Fibroblast of skin of scalp (primary cell): ENCODE measurements at places on chromosomes 3 and 15.

DNA sequence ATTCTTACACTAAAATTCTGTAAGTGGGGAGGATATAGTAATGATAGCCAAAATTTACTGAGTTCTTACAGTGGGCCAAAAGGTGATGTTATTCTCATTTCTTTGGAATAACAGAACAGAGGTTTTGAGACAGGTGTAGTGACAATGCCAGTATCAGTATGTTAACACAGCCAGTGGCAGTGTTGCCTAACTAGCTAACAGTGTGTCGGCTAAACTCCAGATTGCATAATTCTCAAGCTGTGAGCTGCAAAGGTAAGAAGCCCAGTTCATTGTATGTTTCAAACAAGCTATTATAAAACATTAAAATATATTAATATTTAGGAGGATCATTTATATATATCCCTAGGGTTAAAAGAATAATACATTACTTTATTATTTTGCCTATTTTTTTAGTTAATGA is 920 bp downstream of the SLC15A2 start:
- no peak for DNase-seq

- DNase-seq = no peak
Measured at GRCh38 chr3:53103397-53104296, 26.6 kb downstream of the RFT1 start.

DNA sequence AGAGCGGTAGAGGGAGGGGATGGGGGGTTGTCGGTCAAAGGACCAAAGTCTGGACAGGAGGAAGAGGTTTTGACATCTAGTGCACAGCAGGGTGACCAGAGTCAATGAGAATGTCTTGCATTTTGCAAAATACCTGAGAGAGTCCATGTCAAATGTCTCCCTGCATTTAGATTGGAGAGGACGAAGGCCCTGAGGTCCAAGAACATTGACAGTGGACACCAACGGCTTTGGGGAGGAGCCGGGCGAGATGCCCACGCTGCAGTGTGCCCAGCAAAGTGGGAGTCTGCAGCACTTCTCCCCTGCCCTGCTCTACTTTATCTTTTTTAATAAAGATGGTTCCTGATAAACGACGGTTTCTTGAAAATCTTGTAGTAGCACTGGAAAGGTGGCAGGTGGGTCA is 67.4 kb upstream of the TAMM41 start:
- DNase-seq = no peak

DNA sequence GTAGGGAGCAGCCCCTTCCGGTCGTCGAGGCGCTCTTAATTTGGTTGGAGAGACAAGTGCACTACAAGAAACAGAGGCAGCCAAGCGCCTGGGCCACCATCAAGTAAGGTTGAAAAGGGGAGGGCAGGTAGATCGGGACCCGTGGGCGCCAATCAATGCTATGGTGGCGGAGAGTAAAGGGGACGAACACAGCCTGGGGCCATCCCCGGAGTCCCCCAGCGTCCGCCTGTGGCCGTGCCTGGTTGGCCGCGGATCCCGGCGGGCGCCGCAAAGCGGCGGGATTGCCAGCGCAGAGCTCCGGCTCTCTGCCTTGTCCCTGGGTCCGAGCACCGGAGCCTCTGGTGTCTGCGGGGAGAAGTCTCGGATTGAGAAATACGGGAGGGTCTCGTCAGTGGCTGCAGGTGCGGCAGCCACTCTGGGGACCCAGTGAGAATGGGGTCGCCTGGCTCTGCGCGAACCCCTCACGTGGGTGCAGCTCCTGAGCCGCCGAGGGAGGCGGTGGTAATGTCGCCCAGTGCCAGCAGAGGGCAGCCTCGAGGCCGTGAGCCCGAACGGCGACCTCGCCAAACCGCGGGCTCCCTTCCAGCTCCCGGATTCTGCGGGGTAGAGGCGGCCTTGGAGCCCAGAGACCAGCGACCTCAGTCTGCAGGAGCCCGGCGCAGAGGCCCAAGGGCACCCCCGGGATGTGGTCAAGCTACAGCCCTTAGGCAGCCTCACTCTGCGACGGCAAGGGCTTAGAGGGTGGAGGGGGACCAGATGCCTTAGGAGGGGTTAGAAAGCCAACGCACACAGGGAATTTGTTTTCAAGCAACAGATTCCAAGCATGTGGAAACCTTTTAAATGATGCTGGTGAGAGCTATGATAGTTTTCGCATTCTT is 10.8 kb downstream of the FOXL2 start:
- peak; percentile 54 for DNase-seq

DNA sequence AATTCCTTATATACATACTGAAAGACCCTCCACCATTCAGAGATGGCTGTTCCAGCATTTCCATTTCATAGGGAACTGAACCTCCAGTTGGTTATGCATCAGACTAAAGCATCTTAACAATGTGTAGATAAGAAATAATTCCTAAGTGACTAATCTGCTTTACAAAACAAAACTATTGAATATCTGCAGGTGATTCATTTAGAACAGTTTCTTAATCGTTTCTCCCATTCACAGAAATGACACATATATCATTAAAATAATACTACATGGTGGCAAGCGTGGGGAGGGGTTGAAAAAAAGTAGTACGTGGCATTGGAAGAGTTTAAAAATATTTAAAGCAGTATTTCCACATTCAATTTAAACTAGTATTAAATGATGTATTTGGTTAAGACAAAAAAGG is 19.5 kb downstream of the COPS2 start:
- peak; percentile 70 for DNase-seq

- DNase-seq = no peak
Measured at GRCh38 chr15:65249641-65250040, 37.0 kb downstream of the PARP16 start.

DNA sequence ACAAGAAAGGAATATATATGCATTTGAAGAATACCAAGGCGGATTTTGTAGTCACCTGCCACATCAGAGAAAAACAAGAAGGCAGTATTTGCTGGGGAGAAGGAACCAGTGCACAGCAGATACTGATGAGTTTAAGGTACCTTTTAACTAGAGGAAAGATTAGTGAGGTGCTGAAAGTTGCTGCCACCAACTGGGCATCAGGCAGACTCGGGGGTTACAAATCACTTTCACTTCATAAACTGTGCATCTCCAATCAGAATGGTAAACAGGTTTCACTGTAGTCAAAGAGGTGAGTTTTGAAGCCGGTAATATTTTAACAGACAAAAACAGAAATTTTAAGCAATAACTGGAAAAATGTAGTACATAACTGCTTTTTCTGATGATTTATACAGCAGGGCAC is 4.1 kb downstream of the FBN1 start:
- DNase-seq = peak; percentile 58

- DNase-seq = no peak
Measured at GRCh38 chr3:150582620-150583019, 20.5 kb upstream of the SELENOT start.

DNA sequence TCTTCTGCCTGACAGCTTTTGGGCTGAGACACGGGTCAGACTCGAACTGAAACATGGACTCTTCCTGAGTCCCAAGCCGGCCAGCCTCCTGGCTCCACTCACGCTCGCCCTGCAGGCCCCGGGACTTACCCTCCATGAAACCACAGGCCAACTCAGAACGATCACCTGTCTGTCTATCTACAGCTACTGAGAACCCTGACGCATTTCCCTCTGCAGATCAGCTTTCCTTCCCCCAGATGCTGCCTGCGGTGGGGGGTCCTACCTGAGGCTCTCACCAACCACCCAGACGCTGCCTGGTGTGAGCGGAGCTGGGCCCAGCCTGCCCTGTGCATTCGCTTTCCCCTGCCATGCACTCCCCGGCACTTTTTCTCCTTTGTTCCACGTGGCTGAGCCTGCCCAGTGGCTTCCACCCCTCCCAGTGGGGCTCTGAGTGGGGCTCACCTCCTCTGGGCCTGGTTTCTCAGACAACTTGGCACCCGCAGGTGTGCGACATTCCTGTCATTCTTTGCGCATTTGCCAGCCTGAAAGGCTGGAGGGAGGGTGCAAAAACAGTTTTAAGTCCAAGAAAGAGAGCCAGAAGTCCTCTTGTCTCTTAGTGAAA is 60.2 kb downstream of the PLXNA1 start:
- peak; percentile 17 for DNase-seq

GRCh38 chr15:77027111-77027696 is 32.3 kb downstream of the PSTPIP1 start:
- no peak for DNase-seq
